Stimulated activated CD4-positive, alpha-beta T cell treated with anti-CD3 and anti-CD28 coated beads, TNF-alpha, amount 100 ng/mL, for 4 hours (primary cell): ENCODE measurements at places on chromosomes 1 and 21.

DNA sequence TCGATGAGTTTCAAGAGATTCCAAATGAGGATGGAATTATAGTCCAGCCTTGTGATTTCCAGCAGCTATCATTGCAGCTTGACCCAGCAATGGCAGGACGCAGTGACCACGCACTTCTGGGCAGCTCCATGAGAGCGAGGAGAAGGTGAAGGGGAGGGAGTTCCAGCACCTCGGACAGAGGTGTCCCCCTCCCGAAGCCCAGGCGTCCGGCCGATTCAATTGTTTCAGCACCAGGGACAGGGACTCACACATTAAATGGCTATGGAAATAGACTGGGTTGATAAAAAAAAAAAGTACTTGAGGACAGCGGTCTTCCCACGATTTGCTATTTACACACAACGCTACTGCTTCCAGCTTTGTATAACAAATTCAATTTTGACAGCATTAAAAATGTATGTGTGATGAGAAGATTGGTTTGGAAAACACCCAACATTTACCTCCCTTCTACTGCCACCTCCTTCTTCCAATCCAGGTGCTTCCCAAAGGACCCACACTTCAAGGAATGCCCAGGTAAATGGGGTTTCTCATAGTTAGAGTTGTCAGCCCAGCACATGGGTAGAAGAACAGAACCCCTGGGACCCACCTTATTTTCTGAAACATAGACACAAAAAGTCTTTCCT is 71.8 kb downstream of the DISP3 start:
- DNase-seq = no peak

GRCh38 chr1:12543740-12544154 is 74.3 kb downstream of the DHRS3 start:
- no peak for DNase-seq

DNA sequence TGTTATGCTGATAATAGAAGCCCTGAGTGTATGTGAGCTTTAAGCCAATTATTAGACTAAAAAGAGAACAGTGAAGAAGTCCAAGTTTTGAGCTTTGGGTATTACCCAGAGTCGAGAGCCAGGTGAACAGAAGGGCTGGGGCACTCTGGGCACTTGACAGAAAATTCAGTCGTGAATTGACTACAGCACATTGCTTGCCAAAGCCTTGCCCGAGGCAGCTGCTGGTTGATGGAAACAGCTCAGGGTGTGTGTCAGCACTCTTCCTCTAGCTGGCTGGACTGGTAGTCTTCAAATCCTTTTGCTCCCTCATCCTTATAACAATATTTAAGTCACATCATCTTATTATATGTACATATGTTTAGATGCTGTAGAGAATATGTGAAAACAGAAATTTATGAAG is 21.3 kb downstream of the PDE4B start:
- DNase-seq = no peak

- DNase-seq = no peak
Measured at GRCh38 chr21:45417951-45418300, 13.0 kb downstream of the COL18A1 start.

- DNase-seq = no peak
Measured at GRCh38 chr1:30777060-30777903, 19.7 kb upstream of the LAPTM5 start.

GRCh38 chr1:116820369-116820768 is 66.1 kb downstream of the CD2 start:
- no peak for DNase-seq
